Activated CD4-positive, alpha-beta T cell treated with anti-CD3 and anti-CD28 coated beads, Interleukin-2, amount 10 ng/mL, durations not matched to agents 7 days and 5 days (primary cell): ENCODE measurements at places on chromosomes 4 and X. TPM values are rescaled to one million over a fixed set of nuclear protein-coding genes. Genes with fewer than 3 reads are reported as not detected.

The MAGEE2 gene
- not detected for total RNA-seq

The MAGIX gene
- 2.8 TPM for total RNA-seq

The SPON2 gene
- total RNA-seq, result 28.3 TPM

The TRMT10A gene
- total RNA-seq, result 7.9 TPM

The FHDC1 gene
- total RNA-seq, result 0.10 TPM

The DAPP1 gene
- 39.5 TPM for total RNA-seq

The GALNT7 gene
- total RNA-seq, result 23.6 TPM

The RENBP gene
- 14.2 TPM for total RNA-seq

The F8A1 gene
- total RNA-seq, result 11.0 TPM

The TKTL2 gene
- not detected for total RNA-seq

The ABCG2 gene
- total RNA-seq, result 1.4 TPM

The MUC7 gene
- total RNA-seq, result not detected

The GPR143 gene
- total RNA-seq, result not detected

The GPRASP2 gene
- 0.47 TPM for total RNA-seq

The EDA gene
- total RNA-seq, result 1.4 TPM

The TLR1 gene
- total RNA-seq, result 19.5 TPM

The SSX4 gene
- total RNA-seq, result not detected

The KCNIP4 gene
- total RNA-seq, result not detected

The CXorf49 gene
- not detected for total RNA-seq

The DMRTC1 gene
- not detected for total RNA-seq
